ENCODE measurements at places on chromosomes 12 and 14. TPM values are rescaled to one million over a fixed set of nuclear protein-coding genes. Genes with fewer than 3 reads are reported as not detected.
A peak's percentile ranks its signal among the peaks of the same experiment; 100 is the strongest.

Gene CCND2
- total RNA-seq = 150 TPM

Gene GTF2A1
- total RNA-seq = 40.8 TPM

Gene CTSG
- not detected for total RNA-seq

Gene KCNA5
- total RNA-seq = not detected

GRCh38 chr12:42607584-42608058 lies 18.1 kb upstream of the PRICKLE1 start:
- H3K27me3 ChIP-seq = no peaks in the 10 kb centered on the region
- H3K27ac ChIP-seq = no peak overlapping the region
- no peak for DNase-seq
- no peaks in the 10 kb centered on the region for H3K4me1 ChIP-seq
- no peak overlapping the region for H3K4me3 ChIP-seq

DNA sequence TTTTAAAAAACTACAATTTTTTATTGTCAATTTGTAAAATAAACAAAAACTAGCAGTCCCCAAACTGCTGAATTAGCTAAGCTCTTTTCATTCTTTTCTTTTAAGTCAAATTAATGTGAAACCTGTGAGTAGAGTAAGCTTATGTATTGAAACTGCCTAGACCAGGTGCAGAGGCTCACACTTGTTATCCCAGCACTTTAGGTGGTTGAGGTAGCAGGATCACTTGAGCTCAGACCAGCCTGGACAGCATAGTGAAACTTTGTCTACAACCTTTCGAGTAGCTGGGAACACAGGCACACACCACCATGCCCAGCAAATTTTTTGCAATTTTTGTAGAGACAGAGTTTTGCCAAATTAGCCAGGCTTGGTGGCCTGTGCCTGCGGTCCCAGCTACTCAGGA lies 26.4 kb downstream of the SCFD1 start:
- DNase-seq = no peak
- no peak overlapping the region for H3K27ac ChIP-seq

GRCh38 chr12:68250454-68250853 lies 3.0 kb downstream of the IL22 start:
- H3K36me3 ChIP-seq = no peaks in the 10 kb centered on the region
- H3K4me1 ChIP-seq = no peaks in the 10 kb centered on the region
- no peaks in the 10 kb centered on the region for H3K27me3 ChIP-seq
- no peak overlapping the region for H3K27ac ChIP-seq
- DNase-seq = no peak
- no peak overlapping the region for H3K4me3 ChIP-seq

GRCh38 chr12:96400631-96401075 lies 414 bp upstream of the CDK17 start:
- H3K36me3 ChIP-seq = no peaks in the 10 kb centered on the region
- no peak for DNase-seq
- no peaks in the 10 kb centered on the region for H3K27me3 ChIP-seq
- H3K27ac ChIP-seq = peak overlapping the region; percentile 96

GRCh38 chr12:23887055-23887835 lies 62.2 kb downstream of the SOX5 start:
- H3K27ac ChIP-seq = no peak overlapping the region
- H3K4me1 ChIP-seq = no peaks in the 10 kb centered on the region
- no peak overlapping the region for H3K4me3 ChIP-seq
- no peaks in the 10 kb centered on the region for H3K27me3 ChIP-seq
- DNase-seq = no peak

DNA sequence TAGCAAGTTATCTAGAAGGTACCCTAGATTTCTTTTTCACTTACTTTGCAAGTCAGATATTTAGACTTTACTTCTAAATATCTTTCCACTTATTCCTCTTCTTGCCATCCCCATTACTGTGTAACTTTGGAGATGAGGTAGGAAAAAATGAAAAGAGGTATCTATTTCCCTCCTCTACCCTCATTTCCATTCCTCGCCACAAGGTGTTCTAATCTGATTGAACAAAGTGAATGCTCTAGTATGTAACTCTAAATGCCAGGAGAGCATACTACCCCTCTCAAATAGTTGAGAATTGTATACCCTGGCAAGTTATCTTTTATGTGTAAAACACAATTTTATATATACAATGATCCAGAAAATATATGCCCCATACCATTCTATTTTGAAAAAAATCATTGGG lies 1.7 kb upstream of the LDHB start:
- no peak overlapping the region for H3K27ac ChIP-seq
- no peak overlapping the region for H3K4me3 ChIP-seq
- no peaks in the 10 kb centered on the region for H3K27me3 ChIP-seq
- H3K36me3 ChIP-seq = peaks cover 6% of the 10 kb centered on the region
- DNase-seq = no peak

- H3K27me3 ChIP-seq = no peaks in the 10 kb centered on the region
- H3K36me3 ChIP-seq = peaks cover 13% of the 10 kb centered on the region
- peaks cover 12% of the 10 kb centered on the region for H3K4me1 ChIP-seq
- H3K4me3 ChIP-seq = no peak overlapping the region
- no peak overlapping the region for H3K27ac ChIP-seq
Measured at GRCh38 chr12:121494093-121494787, 86.6 kb downstream of the KDM2B start.

All from CD4-positive, alpha-beta memory T cell (primary cell).